ENCODE measurements at places on chromosomes 5 and 9.

- no peak for DNase-seq
Observed at GRCh38 chr5:107605596-107606125, 65.1 kb downstream of the EFNA5 start.

DNA sequence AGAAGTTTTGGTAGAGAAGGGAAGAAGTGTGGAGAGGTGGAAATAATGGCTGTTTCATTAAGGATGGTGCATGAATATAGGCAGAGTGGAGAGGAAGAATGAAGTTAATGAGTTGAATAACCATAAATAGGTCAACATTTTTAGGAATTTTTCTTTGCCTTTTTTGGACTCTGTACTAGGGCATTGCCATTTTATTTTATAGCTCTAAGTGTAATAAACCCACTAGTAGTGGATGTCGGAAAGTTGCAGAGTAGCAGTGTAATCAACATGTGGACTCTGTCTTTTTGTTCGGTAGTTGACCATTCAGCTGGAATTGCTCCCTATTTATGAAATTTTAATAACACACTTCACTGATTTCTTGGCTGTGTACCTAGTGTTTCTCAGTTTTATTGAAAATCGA, 199.1 kb downstream of the WDR70 start:
- no peak for DNase-seq

GRCh38 chr9:124313940-124314339, 56.2 kb downstream of the NEK6 start:
- no peak for DNase-seq

GRCh38 chr5:6455571-6456200, 7.0 kb downstream of the UBE2QL1 start:
- DNase-seq: no peak

- no peak for DNase-seq
Observed at GRCh38 chr5:172385707-172386106, 68.6 kb downstream of the SH3PXD2B start.

GRCh38 chr9:72794946-72795345, 157.9 kb downstream of the ALDH1A1 start:
- DNase-seq: no peak

DNA sequence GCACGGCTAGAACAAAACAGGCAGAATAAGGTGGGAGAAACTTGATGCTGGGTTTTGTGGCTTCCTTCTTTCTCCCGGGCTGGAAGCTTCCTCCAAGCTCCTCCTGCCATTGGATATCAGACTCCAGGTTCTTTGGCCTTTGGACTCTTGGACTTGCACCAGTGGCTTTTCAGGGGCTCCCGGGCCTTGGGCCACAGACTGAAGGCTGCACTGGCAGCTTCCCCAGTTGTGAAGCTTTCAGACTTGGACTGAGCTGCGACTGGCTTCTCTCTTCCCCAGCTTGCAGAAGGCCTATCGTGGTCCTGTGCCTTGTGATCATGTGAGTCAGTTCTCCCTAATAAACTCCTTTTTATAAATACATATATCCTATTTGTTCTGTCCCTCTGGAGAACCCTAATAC, 364.4 kb downstream of the DNAH5 start:
- no peak for DNase-seq

DNA sequence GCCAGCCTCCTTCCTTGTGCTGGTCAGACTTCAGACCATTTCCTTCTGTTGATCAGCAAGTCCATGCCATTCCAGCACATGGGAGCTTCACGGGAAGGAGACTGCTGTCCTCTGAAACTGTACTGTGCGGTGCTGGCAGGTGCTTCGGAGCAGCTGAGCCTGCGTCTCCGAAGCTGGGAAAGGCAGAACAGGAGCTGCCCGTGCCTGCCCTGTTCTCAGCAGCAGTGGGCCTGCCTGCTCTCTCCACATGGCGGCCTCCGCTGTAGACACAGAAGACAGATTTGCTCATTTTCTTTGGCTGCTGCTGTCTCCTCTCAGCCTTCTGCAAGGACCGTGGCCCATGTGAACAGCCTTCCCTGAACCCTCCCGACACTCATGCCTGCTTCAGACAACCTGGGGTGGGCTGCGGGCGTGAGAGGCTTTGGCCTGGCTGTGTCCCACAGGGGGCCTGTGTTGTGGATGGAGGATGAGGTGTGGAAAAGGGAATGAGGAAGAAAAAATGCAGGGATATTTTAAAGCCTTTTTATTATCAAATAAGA, 43.1 kb downstream of the HABP4 start:
- DNase-seq: no peak

GRCh38 chr5:169149317-169149716, 151.6 kb downstream of the SLIT3 start:
- no peak for DNase-seq

DNA sequence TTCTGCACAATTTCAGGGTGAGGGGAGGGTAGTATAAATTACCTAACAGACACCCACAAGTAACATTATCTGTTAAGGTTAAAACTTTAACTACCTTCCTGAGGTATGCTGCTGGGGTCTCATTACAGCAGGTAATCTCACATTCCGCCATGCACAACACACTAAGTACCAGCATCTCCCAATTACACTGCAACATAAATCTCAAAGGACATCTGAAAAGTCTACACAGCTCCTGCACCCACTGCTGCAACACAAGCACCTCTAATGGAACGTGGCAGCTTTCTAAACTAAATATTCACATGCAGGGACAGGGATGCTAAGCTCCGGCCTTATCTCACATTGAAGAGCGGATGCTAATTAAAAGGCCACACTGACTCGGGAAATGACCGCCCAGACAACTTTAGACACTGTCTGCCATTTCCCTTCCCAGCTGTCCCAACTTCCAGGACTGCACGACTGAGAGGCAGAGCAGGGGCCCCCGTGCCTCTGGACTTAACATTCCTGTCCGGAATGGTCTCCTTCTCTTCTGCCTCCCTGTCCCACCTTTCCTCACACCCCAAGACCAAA, 45.9 kb downstream of the PSMB7 start:
- DNase-seq: no peak

DNA sequence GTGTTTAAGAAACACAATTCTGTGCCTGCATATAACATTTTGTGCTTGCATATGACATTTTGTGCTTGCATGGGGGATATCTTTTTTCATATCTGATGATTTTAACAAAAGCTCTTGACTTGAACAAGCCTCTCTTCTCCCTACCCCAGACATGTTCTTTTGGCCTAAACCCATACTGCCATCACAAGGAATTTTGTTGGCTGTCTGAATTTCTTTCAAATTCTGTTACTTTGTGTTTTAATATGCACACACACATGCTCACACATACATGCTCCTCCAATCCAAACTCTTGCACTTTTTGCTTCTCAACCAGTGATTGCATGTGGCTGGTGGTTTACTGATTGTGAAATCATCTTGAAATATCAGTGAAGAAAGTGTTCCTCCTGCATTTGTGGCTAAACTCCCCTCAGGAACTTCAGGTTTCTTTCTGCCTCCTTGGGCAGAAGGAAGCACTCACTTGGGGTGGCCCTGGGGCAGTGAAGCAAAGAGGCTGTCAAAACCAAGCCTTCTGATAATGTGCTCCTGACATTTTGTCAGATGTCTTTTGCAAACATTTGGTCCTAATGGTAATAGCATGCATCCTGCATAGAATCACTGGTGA, 377.2 kb upstream of the KLF4 start:
- no peak for DNase-seq

DNA sequence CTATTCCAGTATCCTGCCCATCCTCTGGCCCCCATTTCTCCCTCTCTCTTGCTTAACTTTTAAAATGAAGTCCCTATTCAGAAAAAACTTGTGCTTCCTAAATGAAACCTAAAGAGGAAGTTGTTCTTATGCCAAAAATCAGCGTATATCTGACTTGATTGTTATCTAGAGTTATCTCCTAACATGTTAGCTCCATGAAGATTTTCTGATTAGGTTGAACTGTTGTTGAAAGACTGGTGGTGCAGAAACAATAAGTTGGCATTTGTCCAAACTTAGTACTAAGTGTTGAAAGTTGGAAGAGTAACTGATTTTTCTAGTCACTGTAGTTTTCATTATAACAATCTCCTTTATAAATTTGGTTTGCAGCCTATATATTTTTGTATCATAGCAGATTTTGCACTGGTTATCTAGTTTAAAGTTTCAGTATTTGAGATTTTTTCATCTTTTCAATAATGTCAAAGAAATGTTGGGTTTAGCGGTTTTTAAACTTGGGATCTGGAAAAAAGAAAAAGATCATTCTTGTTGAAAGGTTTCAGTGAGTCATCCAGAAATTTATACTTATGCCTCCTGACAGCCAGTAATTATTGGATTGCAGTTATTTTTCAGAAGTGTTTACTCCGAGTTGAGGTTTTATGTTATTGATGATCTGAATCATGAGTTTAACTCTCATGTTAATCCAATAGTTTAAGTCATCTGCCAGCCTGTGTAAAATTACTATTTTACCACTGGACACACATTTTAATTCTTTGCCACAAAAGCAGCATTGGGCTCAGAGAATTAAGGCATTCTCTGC, 60.6 kb downstream of the PAM start:
- no peak for DNase-seq

DNA sequence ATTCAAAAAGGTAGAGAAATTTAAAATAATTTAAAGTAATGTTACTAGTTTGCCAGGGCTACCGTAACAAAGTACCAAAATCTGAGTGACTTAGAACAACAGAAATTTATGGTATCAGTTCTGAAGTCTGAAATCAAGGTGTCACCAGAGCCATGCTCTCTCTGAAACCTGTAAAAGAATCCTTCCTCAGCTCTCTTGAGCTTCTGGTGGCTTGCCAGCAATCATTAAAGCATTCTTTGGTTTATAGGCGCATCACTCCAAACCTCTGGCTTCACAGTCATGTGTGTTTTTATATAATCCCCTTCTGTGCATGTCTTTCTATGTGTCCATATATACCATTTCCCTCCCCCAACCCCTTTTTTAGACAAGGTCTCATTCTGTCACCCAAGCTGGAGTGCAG, 220.3 kb downstream of the COX7C start:
- no peak for DNase-seq

- no peak for DNase-seq
Observed at GRCh38 chr9:127119320-127119709, 3.1 kb downstream of the ANGPTL2 start.

DNA sequence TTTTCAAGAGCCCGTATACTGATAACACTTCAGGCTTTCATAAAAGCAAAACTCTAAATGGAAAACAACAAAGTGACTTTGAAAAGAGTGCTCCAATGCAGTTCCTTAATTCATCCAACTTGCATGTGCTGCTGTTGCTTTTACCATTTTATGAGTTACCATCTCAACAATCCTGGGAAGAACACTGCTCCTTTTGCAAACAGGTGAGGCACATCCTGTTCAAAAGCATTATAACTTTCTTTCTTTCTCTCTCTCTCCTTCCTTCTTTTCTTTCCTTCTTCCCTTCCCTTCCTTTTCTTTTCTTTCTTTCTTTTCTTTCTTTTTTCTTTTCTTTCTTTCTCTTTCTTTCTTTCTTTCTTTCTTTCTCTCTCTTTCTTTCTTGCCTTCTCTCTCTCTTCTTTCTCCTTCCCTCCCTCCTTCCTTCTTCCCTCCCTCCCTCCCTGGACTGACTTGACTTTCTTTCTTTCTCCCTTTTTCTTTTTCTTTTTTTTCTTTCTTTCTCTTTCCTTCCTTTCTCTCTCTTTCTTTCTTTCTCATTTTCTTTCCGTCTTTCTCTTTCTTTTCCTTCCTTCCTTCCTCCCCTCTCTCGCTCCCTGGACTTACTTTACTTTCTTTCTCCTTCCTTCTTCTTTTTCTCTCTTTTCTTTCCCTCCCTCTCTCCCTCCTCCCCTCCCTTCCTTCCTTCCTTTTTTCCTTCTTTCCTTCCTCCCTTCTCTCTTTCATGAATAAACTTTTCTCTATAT, 11.2 kb upstream of the PARP8 start:
- DNase-seq: no peak

GRCh38 chr9:90311811-90312210, 330.8 kb downstream of the DIRAS2 start:
- DNase-seq: no peak

DNA sequence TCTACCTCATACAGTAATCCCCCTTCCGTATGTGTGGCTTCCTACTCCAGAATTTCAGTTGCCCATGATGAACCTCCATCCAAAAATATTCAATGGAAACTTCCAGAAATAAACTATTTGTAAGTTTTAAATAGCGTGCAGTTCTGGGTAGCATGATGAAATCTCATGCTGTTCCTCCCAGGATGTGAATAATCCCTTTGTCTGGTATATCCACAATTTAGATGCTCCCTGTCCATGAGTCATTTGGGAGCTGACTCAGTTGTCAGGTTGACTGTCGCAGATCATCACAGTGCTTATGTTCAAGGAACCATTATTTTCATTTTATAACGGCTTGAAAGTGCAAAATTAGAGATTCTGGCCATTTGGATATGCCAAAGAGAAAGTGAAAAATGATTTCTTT, 290.1 kb upstream of the CDH9 start:
- no peak for DNase-seq

- DNase-seq: no peak
Observed at GRCh38 chr5:143509758-143510221, 106.3 kb upstream of the NR3C1 start.

DNA sequence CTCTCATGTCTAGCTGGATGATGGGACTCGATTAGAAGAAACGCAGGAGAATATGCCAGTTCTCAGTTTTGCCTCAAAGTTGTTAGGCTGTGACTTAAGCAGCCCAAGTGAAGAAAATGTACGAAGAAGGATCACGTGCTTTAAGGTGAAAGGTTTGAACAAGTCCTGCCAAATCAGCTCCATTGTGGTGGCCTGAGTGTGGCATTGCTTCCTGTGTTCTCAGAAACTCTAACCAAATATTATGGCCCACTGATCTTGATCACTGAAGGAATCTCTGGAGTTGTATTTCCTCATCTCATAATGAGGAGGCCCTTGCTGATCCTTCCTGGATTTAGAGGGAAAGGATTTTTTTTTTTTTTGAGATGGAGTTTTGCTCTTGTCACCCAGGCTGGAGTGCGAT, 44.0 kb downstream of the OTULIN start:
- no peak for DNase-seq

GRCh38 chr9:136228107-136228875, 17.3 kb downstream of the QSOX2 start:
- no peak for DNase-seq

- DNase-seq: no peak
Observed at GRCh38 chr5:38463634-38464521, 92.6 kb downstream of the LIFR start.

GRCh38 chr5:130870691-130871090, 294.4 kb downstream of the HINT1 start:
- DNase-seq: no peak

DNA sequence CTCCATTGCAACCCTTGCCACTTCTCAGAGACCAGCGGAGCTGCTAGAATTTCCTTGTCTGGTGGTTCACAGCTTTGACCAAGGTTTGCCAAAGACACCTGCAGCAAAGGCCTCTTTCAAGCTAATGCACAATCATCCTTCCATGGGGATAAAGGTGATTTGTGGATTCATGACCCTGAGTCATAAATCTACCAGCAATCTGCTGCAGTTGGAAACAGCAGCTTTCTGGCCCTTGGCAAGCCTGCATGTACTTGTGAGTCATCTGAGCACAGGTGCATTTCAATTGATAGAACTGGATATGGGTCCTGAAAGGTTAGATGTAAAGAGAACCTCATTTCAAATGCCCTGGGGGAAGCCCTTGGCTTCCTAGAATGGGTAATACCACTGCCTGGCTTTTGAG, 21.6 kb upstream of the TCF7 start:
- no peak for DNase-seq

GRCh38 chr5:137176126-137176525, 323.0 kb downstream of the SPOCK1 start:
- no peak for DNase-seq

Data from NCI-H1930 (cell line).